ENCODE measurements at places on chromosomes 6 and 20.

GRCh38 chr6:109194880-109195279 lies 99.6 kb downstream of the CEP57L1 start:
- no peak for DNase-seq

DNA sequence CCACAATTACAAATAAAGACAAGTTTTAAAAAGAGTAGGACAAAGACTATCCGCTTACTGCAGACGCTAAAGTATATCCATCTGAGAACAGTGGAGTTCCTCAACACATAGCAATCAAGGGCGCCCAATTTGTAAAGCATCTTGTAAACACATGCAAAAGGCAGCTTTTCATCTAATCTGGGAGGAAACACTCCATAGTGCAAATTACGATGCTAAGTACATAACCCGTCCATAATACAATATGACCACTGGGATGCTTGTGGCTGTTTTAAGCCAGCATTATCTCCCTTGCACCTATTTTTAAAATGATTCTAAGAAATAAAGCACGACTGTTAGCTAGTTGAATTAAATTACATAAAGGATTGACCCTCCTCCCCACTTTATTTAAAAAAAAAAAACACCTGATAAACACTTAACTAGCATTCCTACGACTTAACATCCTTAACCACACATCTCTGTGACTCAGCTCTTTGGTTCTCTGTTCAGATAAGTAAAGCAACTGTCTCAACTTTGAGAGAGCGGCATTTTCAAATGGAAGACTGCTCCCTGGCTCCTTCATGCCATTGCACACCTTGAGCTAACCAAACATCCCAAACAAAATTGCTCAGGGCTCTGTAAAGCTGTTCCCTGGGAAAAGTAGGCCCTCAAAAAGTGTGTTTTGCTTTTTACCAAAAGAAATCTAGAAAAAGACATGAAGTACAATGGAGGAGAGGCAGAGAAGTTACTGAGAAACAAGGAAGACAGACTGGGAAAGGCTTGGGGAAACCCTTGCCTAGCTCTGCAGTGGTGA lies 14.2 kb downstream of the SLC22A23 start:
- no peak for DNase-seq

DNA sequence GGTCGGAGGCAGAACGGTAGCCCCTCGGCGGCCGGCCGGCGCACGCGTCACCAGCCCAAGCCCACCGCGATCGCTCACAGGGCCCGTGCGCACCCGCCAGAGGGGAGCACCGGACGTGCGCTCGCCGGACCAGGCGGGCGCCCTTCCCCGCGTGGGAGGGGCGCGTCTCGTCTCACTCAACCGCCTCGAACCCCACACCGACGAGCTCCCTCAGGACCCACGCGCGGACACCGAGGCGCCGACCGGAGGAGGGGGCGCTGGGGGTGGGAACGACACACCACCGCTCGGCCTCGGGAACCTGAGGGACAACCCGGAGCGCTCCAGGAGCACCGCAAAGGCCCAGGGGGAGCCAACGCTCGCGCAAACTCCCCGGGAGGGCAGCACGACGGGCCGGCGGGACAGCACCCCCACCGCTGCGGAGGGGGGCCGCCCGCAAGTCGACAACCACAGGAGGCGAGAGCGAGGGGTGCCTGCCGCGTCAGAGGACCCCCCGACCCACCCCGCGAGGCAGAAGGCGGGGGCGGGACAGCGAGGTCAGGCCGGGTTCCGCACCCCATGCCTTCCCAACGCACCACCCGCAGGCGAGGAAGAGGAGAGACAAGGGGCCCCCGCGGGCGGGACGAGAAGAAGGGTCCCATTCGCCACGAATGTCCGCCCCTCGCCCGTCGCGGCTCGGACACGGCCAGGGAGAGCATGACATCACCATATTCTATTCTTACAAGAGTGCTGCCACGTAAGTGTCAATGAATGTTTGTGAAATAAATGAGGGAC lies 512.7 kb upstream of the ZNF337 start:
- DNase-seq, result no peak

DNA sequence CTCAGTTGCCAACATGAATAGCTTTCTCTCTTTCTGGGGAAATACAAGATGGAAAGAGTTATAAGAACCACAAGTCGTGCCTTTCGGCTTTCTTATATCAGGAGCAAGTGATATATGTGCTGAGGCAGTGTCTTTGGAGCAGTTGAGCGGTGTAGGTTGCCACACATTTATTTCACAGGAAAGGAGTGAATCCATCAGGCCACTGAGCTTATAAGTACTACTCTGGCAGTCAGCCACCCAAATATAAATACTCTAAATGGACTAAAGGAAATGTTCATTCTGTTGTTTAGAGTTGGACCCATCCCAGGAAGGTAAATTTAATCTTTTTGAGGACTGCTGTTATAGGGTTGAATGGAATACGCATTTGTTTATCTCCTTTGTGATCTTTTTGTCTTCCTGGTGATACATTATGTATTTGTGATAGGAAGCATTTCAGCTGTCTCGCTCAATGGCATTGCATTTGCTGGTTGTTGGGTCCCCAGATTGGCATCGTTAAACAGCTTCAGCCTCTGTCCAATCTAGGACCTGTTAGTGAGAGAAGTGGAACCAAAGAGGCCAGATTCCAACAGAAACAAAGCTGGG lies 139.7 kb downstream of the SOBP start:
- DNase-seq, result no peak
